Breast epithelium (tissue), 4 donors: ENCODE measurements at places on chromosomes 16 and 17. TPM values are rescaled to one million over a fixed set of nuclear protein-coding genes. Genes with fewer than 3 reads are reported as not detected.

Gene MARCHF10
- total RNA-seq, result 0.16 TPM

Gene GOSR2
- total RNA-seq, result 41.0 TPM

Gene GGT6
- total RNA-seq, result 12.8 TPM

Gene WDR45B
- total RNA-seq, result 118 TPM
